ENCODE measurements at places on chromosomes 3 and 15. TPM values are rescaled to one million over a fixed set of nuclear protein-coding genes. Genes with fewer than 3 reads are reported as not detected.

- no peak for DNase-seq
Observed at GRCh38 chr15:96183514-96183850, 147.0 kb upstream of the NR2F2 start.

The TEX264 gene
- total RNA-seq: 45.8 TPM

The DUOX2 gene
- 0.08 TPM for total RNA-seq

DNA sequence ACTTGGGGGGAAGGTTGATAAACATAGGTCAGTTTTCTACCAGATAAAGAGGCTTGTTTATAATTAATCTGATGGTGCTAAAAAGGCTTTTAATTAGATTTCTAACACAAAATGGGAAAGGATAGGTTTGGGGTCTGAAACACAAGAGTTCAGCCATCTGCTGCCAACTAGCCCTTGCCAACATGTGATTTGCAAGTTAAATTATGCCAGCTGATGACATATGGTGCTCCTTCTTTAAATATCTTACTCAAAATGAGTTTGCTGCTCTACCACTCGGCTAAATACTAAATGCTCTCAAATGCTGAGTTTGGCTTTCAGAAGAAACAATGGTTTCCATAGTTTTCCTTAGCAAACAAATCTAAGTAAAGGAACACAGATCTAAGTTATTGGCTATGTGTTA, 557.8 kb upstream of the CCDC54 start:
- no peak for DNase-seq

DNA sequence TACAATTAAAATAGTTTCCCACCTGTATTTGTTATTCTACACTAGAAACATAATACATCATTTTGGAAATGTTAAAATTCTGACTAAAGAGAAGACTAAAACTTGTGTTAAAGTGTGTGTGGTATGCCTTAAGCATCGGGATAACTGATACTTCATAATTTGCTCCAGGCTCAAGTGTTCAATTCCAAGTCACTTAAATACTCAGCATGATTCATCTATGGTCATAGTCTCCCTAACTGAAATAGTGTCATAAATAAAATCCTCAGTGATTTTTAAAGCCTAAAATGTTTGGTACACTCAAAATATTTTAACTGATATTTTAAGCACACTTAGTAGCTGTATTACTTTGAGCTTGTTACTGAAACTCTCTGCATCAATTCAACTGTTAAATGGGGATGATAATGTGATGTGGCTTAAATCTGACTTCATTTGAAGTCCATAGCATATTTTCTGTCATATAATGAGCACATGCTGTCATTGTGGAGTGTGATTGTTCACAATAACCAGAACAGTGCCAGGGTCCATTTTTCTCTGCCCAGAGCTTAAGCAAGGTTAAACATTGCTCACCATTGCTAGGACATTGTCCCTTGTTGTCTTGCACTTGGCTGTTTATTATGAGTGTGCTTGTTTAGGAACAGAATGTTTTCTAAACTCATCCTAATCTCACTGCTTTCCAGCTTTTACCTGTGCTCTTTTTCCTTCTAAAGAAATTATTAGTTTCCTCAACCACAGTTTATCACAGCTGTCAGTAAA, 122.2 kb downstream of the KLHL25 start:
- no peak for DNase-seq

DNA sequence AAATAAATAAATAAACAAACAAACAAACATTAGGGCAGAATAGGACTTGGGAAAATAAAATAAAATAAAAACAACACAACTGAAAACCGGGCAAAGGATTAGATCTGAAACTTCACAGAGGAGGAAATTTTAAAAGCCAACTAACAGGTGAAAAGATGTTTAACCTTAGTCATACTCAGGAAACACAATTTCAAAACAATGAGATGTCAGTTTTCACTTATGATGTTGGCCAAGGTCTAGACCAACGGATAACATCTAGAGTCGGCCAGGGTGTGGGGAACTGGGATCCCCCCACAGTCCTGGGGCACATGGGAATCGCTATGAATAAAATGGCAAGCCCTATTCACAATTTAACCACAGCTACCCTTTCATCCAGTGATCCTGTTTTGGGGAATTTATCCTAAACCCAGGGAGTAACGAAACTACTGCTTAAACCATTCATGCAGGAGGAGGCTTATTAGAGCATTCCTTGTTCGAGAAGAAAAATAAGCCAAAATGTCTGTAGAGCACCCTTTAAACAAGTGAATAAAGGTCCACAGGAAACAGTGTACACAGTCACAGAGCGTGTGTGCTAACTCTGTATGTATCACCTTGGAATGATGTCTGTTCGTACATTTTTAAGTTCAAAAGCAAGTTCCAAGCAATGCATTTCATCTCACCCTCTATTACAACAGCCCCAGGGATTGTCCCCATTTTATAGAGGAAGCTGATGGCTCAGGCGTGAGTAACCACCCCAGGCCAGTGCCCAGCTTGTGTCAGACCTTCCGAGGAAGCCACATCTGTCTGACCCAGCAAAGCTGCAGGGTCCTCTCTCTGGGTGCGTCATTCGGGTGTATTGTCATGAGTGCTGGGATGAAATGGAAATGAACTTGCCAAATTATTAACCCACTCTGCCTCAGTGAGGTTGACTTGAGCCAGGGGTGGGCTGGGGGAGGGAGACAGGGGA, 6.3 kb upstream of the ANPEP start:
- DNase-seq: peak; percentile 78

DNA sequence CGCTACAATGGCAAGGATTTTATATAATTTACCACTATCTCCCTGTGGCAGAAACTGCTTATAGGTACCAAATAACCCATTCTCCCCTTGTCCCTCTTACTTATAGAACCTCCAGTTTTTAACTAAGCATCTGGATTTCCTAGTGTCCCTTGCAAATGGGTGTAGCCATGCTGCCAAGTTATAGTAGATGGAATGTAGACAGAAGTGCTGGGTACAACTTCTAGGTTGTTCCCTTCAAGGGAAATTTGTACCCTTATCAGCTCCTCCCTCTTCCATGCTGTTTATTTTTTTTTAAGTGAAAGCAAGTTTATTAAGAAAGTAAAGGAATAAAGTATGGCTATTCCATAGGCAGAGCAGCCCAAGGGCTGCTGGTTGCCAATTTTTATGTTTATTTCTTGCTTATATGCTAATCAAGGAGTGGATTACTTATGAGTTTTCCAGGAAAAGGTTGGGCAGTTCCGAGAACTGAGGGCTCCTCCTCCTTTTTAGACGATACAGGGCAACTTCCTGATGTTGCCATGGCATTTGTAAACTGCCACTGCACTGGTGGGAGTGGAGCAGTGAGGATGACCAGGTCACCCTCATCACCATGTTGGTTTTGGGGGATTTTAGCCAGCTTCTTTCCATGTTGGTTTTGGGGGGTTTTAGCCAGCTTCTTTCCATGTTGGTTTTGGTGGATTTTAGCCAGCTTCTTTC, 40.1 kb upstream of the TM4SF19 start:
- DNase-seq: no peak

The ENTPD3 gene
- not detected for total RNA-seq

DNA sequence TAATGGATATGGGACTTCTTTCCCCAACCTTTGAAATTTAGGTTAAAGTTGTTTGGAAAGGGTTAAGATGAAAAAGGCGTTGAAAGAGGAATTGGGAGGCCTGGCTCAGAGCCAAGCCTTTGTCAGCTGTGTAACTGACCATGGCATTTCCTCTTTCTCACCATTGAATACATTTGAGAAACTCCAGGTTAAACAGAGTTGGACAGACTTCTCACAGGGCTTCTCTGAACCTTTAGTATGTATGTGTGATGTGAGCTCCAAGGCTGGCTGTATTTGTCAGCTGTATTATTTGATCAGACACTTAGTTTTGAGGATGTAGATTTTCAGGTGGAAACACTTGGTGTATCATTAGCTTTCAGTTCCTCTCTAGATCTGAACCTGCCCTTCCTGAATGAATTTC, 136.4 kb upstream of the GOLGA6L4 start:
- no peak for DNase-seq

DNA sequence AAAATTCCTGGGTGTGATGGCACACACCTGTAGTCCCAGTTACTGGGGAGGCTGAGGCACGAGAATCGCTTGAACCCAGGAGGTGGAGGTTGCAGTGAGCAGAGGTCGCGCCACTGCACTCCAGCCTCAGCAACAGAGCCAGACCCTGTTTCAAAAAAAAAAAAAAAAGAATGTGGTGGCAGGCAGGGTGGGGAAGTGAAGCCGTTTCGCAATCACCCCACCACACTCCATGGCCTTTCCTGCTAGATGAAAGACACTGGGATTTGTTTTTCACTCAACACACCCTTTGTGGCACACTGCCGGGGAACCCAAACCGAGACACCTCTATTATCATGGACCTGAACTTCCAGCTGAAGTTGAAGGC, 172.4 kb upstream of the IQSEC1 start:
- DNase-seq: no peak

- DNase-seq: no peak
Observed at GRCh38 chr15:48592221-48592731, 53.2 kb downstream of the FBN1 start.

DNA sequence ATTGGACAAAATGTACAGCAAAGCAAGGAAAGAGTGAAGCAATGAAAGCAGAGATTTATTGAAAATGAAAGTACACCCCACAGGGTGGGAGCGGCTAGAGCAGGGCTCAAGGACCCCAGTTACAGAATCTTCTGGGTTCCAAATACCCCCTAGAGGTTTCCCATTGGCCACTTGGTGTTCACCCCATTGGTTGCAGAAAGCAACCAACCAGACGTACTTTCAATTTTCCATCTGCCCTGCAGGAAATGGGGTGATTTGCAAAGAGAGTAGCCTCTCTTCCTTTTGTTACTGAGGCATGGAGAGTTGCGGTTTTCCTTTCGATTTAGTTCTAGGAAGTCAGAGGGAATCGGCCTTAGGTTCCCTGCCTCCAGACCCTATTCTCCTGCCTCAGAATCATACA, 2.4 kb downstream of the PML start:
- DNase-seq: no peak

- no peak for DNase-seq
Observed at GRCh38 chr3:38455639-38456430, 2.1 kb downstream of the ACVR2B start.

DNA sequence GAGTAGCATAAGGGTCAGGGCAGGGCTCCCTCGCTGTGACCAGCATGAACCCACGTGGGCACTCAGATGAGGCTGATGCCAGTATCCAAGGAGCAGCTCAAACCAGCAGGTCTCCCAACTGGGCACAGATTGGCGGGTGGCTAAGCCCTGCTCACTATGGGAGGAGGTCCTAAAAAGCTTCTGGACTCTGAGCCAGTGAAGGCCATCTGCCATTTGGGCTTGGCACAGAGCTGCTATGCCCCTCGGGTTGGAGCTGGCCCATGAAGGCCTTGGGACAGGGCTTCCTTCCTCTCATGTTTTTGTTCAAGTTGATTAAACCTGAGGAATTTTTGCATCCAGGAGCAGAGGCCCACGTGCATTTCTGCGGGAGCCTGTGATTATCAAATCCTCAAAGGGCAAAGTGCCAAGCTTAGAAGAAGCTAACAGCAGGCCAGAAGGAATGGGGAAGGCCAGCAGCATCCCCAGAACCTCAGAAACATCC, 4.3 kb upstream of the STRA6 start:
- no peak for DNase-seq

DNA sequence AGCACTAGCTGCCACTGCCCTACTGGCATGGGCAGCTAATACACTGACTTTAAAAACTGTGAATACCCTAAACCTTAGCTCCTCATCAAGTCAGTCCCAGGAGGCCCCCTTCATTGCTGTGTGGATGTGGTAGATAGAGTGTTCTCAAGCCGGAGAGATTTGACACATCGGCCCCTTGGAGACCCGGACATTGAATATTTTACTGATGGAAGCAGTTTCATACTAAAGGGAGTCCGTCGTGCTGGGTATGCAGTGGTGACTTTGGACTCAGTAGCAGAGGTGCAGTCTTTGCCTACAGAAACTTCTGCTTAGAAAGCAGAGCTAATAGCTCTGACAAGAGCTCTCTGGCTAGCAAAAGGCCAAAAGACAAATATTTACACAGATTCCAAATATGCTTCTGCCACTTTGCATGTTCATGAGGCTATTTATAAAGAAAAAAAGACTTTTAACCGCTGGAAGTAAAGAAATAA, 17.5 kb downstream of the CCR4 start:
- DNase-seq: no peak

The LYZL4 gene
- total RNA-seq: not detected

The GOLGA6L7 gene
- total RNA-seq: not detected

The GPR149 gene
- total RNA-seq: not detected

GRCh38 chr3:150242220-150242936, 165.7 kb upstream of the TSC22D2 start:
- DNase-seq: no peak

The FSIP1 gene
- total RNA-seq: 1.4 TPM

DNA sequence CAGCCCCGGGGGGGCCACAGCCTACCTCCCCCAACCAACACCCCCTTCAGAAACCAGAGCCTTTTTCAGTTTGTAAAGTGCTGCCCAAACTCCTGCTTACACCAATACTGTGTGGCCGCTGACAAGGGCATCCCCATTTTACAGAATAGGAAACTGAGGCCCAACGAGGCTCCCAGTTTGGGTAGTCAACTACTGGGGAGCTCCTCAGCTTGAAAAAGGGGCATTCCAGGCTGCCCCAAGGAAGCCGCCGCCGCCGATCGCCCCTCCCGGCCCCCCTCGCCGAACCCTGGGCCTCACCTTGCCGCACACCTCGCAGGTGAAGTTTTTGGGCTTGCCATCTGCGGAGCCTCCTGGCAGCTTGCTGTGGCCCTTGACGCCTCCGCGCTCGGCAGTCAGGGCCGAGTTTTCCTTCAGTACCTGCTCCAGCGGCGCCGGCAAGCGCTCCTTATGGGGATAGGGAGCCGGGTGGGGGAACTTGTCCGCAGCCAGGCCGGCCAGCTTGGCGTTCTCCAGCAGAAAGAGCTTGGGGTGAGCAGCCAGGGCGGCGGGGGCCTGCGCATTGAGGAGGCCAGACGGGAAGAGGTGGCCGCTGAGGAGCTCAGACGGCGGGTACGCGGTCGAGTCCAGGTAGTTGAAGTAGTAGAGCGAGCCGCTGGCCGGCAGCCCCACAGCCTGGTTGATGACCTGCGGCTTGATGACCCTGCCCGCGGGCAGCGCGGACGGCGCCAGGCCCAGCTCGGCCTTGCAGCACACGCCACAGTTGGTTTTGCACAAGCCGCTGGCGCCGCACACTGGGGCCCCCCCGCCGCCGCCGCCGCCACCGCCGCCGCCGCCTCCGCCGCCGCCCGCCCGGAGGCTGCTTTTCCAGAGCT, 1.4 kb downstream of the FEZF2 start:
- no peak for DNase-seq

- no peak for DNase-seq
Observed at GRCh38 chr3:46862369-46863025, 747 bp downstream of the MYL3 start.

- no peak for DNase-seq
Observed at GRCh38 chr15:65862682-65863081, 6.6 kb upstream of the RAB11A start.

The TMEM207 gene
- not detected for total RNA-seq

DNA sequence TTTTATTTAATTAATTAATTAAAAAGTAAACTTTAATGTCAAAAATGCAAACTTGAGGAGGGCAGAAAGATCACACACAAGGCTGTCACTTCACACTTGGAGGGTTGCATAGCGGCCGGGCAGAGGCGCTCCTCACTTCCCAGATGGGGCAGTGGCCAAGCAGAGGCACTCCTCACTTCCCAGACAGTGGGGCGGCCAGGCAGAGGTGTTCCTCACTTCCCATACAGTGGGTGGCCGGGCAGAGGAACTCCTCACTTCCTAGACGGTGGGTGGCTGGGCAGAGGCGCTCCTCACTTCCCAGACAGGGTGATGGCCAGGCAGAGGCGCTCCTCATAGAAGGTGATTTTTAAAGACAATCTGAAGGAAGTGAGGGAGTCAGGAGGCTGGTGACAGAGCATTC, 277.5 kb downstream of the PDCD6IP start:
- DNase-seq: no peak

All from Panc1 (cell line).